ENCODE measurements at places on chromosomes 1 and 21. TPM values are rescaled to one million over a fixed set of nuclear protein-coding genes. Genes with fewer than 3 reads are reported as not detected.

- no peak for DNase-seq
These were observed 522 bp downstream of the DISP3 start for GRCh38 chr1:11479375-11479979.

DNA sequence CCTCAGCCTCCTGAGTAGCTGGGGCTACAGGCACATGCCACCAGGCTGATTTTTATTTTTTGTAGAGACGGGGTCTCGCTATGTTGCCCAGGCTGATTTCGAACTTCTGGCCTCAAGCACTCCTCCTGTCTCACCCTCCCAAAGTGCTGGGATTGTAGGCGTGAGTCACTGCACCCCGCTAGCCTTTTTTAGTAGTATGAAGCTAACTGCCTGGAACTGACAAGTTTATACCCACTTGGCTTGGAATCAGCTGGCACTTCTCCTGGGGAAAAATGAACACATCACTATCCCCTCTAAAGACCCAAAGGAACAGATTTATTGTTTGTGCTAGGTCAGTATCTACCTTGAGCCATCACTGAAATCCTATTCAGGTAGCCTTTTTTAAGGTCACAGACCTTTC lies 19.0 kb downstream of the TMEM63A start:
- no peak for DNase-seq

DNA sequence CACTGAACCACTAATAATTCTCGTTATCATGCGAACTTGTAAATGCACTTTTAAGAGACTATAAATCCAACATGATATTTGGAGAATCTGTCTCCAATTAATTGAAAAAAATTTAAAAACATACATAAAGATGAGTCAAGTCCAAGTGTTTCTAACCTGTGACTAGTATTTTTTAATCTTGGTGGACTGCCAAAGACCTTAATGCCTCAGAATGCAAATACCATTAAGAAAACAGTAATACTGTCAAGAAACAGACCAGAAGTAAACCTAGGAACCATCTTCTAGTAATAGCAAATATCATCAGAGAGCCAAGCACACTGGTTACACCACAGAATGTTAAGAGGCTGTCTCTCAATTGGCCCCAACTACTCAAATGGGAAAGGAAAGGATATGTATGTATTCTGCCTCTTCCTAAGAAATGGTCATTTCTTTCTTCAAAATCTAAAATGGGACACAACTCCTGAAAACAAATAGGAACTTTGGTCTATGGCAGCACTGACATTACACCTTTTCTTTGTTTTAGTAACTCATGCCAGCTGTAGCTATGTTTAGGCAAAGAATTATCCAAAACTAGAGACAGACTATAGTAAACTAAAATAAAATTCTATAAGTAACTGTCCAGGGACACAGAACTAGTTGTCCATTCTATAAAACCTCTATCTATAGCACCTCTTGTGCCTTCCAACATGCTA lies 15.8 kb downstream of the SCYL3 start:
- DNase-seq, result no peak

DNA sequence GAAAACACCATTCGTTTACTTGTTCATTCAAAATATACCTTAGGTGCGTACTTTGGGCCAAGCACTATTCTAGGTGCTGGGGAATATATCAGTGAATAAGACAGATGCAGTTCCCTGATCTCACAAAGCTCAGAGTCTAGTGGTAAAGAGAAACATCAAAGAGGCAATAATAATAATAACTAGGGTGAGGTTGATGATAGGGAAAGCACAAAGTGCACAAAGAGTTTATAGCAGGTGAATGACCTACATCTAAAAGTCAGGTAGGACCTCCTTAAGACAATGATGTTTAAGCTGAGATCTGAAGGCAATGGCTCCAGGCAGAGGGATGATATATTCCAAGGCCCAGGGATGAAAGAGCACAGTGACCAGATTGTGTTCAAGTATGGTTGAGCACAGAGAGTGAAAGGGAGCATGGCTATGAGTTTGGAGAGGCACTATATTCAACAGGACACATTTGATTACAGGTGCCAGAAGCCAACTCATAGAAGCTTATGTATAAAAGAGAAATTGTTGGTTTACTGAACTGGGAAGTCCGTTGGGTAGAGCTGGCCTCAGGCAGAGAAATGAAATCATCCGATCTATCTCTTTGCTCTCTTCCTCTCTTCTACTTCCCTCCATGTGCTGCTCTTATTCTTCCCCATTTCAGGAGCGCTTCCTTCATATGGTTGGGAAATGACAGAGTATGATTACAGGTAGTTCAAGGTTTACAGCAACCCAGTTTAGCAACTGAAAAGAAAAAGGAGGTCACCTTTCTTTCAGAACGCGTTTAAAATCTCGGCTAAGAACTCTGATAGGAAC lies 23.0 kb upstream of the CCT8 start:
- no peak for DNase-seq

Gene ERICH3
- total RNA-seq, result not detected

Gene MNDA
- total RNA-seq, result 2.3 TPM

- DNase-seq, result no peak
These were observed 19.8 kb upstream of the UCK2 start for GRCh38 chr1:165807613-165808012.

Gene C4BPA
- total RNA-seq, result 3.6 TPM

DNA sequence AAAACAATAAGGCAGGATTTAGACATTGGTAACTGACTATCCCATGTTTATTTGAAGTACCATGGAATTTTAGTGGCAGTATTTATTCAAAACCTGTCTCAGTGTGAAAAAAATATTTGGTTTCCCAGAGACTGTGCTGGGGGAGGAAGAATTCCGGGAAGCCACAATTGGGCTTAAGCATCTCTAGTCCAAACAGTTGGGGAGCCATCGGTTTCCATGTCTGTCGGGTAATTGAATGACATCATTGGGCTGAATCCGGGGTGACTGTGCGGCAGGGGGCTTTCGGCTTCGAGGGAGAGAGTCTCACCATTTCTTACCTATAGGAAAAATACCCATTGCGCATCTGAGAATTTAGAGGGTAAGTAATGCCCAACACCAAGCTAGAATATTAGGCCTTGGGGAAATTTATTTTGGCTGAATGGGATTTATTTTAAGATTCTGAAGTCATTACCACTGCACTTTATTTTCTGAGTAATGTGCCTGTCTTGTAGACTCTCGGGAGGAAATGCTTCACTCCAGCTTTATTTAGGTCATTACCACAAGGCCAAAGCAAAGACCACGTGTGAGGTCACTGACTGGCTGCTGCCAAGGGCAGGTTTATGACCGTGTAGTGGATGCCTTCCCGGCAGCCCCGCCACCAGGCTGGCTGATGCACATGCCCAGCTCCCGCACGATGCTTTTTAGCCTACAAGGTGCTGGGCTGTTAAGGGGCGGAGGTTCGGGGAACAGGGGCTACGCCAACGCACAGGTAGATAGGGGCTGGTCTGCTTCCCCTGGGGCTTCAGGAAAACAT lies 23.1 kb upstream of the UMODL1 start:
- DNase-seq, result no peak

- DNase-seq, result no peak
These were observed 60.1 kb downstream of the TMCO4 start for GRCh38 chr1:19739628-19740027.

DNA sequence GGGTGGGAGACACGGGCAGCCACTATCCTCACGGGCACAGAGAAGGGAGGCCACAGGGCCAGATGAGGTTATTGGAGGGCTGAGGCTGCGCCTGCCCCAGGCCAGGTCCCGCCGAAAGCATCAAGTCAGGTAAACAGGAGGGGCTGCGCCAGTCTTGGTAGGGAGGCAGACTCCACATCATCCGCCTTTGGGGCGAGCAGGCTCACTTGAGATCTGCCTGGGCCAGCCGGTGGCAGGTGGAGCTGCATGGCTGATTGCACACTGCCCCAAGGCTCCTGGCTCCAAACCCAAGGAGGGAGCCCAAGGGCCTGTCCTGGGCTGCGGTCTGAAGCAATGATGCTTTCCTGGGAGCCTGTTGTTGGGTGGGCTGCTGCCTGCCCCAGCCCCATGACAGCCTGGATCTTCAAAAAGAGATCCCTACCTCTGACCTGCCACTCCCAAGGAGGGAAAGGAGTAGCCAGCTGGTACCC lies 4.6 kb downstream of the SMIM1 start:
- no peak for DNase-seq

DNA sequence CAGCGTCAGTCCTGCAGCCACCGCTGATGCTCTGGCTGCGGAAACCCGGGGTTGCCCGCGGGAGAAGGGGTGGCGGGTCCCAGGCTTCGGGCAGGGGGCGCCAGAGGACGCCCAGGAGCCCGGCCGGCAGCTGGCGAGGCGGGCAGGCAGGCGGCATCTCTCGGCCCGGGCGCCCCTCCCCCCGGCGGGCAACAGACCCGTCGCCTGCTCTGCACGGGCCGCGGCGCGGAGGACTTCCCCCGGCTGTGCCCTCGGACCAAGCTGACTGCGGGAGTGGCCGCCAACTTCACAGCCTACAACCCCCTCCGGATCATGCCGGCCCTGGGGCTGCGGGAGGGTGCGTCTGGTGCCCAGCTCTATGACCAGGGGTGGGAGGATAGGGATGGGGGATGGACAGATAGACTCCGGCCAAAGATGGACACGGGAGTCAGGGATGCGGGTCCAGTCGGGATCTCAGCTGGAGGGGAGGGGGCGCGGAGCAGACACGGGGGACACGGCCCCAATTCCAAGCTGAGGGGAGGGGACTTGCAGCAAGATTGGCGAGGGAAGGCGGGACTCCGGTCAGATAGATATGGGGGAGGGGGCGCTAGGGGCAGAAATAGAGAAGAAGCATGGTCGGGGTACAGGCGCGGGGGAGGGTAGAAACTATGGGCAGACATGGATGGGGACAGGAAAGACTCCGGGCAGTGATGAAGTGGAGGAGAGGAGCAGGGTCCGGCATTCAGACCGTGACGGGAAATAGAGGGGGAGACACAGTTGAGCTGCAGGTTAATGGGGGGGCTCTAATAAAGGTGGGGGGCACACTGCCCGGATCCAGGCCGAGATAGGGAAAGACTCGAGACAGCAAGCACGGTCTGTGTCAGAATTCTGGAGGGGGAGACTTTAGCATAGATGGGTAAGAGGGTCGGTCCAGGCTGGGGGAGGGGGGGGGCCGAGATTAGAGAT lies 1.1 kb downstream of the ADGRB2 start:
- no peak for DNase-seq

Gene KPRP
- not detected for total RNA-seq

DNA sequence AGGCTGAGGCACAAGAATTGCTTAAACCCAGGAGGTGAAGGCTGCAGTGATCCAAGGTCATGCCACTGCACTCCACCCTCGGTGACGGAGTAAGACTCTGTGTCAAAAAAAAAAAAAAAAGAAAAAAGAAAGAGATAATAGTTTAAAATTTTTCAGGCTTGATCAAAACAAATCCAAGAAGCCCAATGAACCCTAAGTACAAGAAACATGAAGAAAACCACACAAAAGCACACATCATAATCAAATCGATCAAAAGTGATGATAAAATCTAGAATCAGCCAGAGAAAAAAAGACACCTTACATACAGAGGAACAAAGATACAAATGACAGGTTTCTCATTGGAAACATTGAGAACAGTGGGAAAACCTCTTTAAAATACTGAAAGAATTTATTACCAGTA lies 31.5 kb downstream of the LDLRAD1 start:
- DNase-seq, result no peak

Gene AGMAT
- not detected for total RNA-seq

Gene SPRR2A
- total RNA-seq, result not detected

Gene CELA2A
- total RNA-seq, result not detected

Gene SMCP
- total RNA-seq, result not detected

- no peak for DNase-seq
These were observed 49.6 kb upstream of the IRF2BP2 start for GRCh38 chr1:234659538-234659937.

DNA sequence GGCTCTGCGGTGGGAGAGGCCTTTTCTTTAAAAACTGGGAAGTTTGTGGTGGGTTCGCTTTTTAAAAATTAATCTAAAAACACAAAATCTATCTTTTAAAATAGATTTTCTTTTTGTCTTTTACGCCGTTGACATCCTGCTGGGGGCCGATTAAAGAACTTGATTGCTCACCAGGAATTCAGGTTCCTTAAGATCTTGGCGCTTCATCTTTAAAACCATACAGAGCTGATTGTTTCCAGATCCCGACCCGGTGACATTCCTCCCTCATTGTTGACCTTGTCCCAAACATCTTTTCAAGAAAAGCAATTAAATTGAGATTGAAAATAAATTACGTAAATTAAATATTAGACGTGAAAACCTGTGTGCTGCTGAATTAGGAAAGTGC lies 546 bp upstream of the ZNF697 start:
- DNase-seq, result no peak

DNA sequence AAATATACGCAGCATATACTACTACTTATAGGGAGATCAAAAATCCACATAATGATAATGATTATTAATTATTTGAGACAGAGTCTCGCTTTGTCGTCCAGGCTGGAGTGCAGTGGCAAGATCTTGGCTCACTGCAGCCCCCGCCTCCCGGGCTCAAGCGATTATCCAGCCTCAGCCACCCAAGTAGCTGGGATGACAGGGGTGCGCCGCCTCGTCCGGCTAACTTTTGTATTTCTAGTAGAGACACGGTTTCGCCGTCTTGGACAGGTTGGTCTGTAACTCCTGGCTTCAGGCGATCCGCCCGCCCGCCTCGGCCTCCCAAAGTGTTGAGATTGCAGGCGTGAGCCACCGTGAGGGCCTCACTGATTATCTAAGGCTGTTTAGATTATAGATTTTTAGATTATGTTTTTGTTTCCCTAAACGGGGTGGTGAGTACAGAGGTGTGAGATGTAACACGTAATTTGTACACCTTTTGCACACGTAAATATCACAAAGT lies 548 bp upstream of the SLC25A33 start:
- no peak for DNase-seq

Gene OR2AK2
- not detected for total RNA-seq

Gene PGLYRP3
- not detected for total RNA-seq

Gene IL10RB
- 10.2 TPM for total RNA-seq

Gene TMEM125
- total RNA-seq, result 2.1 TPM

Gene SPATA45
- not detected for total RNA-seq

Data from right atrium auricular region (tissue), 2 donors.